ENCODE measurements at places on chromosomes 5 and 9.

DNA sequence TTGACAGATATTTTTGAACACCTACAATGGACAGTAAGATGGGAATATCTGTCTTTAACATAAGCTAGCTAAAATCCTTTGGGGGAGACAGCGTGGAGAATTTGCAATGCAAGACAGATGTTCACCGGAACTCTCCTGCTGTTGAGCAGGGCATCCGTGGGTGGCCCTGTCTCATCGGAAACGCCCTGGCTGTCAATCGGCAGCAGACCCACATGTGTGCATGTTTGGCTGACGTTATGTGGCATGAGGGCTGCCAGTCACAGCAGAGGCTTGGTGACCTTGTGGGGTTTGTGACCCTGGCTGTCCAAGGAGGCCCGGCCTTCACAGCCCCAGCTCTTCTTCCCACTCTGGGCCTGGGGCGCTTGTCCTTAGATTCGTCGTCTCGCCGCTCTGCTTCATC, 129.7 kb upstream of the OTULINL start:
- DNase-seq, result no peak

GRCh38 chr5:116944183-116944582, 369.6 kb upstream of the SEMA6A start:
- no peak for DNase-seq

DNA sequence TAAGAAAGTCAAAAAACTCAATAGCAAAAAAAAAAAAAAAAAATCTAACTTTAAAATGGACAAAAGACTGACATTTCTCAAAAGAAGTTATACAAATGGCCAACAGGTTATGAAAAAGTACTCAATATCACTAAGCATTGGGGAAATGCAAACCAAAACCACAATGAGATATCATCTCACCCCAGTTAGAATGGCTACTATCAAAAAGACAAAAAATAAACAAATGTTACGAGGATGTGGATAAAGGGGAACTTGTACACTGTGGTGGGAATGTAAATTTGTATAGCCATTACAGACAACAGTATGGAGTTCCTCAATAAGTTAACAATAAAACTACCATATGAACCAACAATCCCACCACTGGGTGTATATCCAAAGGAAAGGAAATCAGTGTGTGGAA, 37.2 kb downstream of the ENC1 start:
- DNase-seq, result no peak

- no peak for DNase-seq
Measured at GRCh38 chr5:121897341-121897740, 45.7 kb downstream of the FTMT start.

DNA sequence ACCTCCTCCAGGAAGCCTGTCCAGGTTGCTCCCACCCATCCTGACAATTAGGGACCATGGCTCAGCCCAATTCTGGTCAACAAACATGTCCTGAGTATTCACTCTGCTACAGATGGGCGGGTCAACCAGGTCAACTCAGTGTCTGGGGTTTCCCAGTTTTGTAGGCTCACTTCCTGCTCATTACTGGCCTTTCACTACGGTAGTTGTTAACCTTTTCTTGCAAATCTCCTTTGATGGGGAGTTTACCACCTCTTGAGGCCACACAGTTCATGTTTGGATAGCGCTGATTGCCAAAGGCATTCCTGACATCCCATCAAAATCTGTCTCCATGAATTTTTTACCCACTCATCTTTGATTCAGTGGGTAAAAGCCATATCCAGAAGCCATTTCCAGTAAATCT, 13.8 kb downstream of the TMEM8B start:
- DNase-seq, result no peak

- DNase-seq, result no peak
Measured at GRCh38 chr9:117116084-117116483, 298.8 kb downstream of the ASTN2 start.

DNA sequence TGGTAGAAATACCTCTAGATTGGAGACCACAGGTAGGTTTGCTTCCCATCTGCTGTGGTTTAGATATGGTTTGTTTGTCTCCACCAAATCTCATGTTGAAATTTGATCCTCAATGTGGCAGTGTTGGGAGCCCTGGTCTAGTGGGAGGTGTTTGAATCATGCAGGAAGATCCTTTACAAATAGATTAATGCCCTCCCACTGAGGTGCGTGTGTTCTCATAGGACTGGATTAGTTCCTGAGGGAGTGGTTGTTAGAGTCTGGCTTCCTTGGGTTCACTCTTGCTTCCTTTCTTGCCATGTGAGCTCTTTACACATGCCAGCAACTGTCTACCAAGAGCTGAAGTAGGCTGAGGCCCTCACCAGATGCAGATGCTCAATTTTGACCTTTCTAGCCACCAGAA, 391.1 kb upstream of the GRIA1 start:
- no peak for DNase-seq

GRCh38 chr5:159230657-159231056, 21.3 kb upstream of the RNF145 start:
- no peak for DNase-seq

DNA sequence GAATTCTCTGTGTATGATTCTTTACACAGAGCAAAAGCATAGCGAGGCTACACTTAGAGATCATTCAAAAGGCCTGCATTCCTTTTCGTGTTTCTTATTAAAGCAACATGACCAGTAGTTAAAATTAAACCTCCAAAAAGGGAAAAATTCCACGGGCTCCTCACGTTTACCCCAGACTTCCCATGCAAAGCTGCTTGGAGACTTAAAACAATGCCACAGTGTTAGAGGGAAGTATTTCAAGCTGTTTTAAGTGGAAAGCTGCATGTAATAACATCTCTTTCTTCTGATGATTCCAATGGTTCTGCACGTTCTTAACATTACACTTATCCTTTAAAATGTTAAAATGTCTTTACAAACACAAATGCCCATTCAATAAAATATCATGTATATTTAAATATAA, 405.2 kb downstream of the SEMA5A start:
- DNase-seq, result no peak

DNA sequence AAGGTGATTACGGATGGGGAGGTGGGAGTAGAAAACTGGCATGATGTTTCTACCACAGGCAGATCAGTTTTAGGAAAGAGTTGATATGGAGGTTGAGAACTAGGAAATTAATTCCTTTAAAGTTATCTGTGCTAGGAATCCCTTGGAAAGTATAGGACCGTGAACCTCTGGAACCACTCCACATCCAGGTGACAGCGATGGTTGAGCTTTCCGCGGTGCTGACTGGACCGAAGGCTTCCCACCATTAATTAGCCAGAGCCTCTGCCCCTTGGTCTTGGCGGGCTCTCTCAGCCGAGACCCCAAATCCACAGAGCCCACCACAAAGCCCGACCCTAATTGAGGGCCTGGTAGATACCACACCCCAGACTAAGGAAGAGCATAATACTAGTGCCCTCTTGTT, 147.3 kb downstream of the MELK start:
- no peak for DNase-seq

DNA sequence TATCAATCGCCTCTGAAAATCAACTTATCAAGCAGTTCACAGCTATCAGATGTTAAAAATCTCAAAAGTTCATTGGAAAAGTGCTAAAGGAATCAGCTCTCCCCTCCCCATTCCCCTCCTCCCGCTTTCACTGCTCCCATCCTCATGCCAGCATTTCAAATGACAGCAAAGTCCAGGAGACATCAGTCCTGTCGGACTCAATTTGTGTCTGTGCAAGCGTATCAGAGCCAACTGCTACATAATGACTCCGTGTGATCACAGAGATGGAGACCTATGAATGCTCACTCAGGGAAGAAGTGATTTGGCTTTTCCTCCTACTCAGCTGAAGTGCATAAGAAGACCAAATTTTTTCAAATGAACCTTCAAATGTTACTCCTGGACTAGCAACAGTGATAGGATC, 937.2 kb upstream of the DMAC1 start:
- no peak for DNase-seq

GRCh38 chr5:9540791-9541190, 5.1 kb downstream of the SEMA5A start:
- no peak for DNase-seq

- DNase-seq, result no peak
Measured at GRCh38 chr9:110115826-110116542, 92.0 kb downstream of the C9orf152 start.

DNA sequence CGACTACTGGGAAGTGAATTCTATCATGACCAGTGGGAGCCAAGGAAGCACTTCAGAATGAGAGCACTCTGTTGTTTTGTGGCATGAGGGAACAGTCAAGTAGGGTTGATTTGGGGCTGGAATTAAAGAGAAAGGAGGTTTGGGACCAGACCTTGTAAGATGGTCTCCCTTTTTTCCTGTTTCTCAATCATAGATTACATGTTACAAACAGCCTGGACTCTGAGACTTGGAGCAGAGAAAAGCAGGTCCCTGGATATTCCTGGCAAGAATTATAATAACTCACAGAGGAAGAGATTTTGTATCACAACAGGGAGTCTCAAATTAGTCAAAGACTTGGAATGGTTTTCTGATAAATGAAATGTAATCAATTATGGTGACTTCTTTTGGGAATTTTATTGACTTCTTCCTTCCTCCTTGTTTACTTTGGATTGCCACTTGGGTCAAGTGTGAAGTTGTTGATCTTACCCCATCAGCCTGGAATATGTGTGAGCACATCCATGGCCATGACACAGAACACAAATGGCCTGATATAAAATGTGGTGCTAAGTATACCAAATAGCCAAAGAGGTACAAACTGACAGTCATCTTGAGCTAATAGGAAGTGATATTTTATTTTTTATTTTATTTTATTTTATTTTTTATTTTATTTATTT, 131.0 kb upstream of the OSMR start:
- DNase-seq, result no peak

GRCh38 chr9:81850724-81851123, 77.5 kb upstream of the SPATA31D4 start:
- no peak for DNase-seq

GRCh38 chr5:151077967-151078366, 2.9 kb downstream of the TNIP1 start:
- no peak for DNase-seq

GRCh38 chr5:131706281-131706680, 71.3 kb upstream of the RAPGEF6 start:
- no peak for DNase-seq
